ENCODE measurements at places on chromosomes 1 and 21.

GRCh38 chr1:44086692-44087474 lies 31.7 kb upstream of the KLF17 start:
- no peak for DNase-seq

- no peak for DNase-seq
Measured at GRCh38 chr1:53180226-53180625, 16.4 kb upstream of the CPT2 start.

- DNase-seq = no peak
Measured at GRCh38 chr1:6850537-6850936, 65.3 kb downstream of the CAMTA1 start.

- no peak for DNase-seq
Measured at GRCh38 chr21:42388740-42389448, 7.0 kb downstream of the TMPRSS3 start.

DNA sequence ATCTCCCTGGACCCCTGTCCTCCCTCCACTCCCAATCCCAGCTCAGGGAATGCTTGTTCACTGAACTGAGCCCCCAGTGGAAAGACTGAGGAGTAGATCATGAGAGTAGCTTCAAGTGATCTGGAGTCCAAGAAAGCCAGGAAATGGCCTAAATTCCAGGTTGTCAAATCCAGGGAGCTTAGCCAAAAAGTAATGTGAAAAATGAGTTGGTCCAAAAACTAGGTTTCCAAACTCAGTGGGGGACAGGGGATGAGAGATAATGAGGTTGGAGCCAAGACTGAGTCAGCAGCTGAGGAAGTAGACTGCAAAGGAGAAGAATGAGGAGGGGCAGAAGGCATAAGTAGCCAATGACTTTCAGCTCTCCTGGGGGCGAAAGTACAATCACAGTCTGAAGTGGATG lies 284.1 kb upstream of the BEND5 start:
- DNase-seq = no peak

GRCh38 chr1:216221260-216221700 lies 202.0 kb downstream of the USH2A start:
- peak; percentile 17 for DNase-seq

- DNase-seq = no peak
Measured at GRCh38 chr1:6483761-6484117, 7.7 kb downstream of the PLEKHG5 start.

DNA sequence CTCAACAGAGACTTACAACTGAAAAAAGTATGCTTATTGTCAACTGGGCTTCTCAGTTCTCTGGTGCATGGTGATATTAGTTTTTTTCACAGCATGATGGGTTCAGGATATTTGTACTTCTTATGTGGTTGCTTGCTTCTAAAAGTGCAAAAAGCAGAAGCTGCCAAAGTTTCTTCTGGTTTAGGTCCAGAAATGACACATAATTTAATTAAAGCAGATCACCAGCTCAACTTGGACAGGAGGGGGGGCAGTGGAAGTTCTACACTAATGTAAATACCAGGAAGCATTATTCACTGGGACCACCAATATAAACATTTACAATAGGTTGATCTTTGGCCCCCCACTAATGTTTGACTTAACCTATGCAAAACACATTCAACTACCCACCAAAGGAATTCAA lies 354.8 kb upstream of the BRINP3 start:
- no peak for DNase-seq
